ENCODE measurements at places on chromosomes 2 and 18.

GRCh38 chr2:239259603-239260298 is 141.1 kb downstream of the HDAC4 start:
- no peak for DNase-seq

DNA sequence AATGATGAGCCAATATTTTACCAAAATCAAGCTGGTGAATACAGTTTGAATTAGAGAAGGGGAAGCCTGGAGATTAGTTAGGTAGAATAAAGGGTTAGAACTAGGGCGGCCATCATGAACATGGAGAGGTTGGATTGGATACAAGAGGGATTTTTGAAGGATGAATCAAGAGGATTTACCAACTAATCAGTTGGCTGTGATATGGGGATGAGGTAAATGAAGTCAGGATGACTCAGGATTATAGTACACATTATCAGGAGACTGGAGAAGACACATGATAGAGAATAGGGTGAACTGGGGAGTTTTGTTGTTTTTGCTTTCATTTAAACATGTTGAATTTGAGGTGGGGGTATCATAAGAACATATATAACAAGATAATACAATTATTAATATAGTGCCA is 73.8 kb upstream of the PROKR1 start:
- no peak for DNase-seq

GRCh38 chr2:106147159-106147558 is 46.9 kb downstream of the UXS1 start:
- no peak for DNase-seq

DNA sequence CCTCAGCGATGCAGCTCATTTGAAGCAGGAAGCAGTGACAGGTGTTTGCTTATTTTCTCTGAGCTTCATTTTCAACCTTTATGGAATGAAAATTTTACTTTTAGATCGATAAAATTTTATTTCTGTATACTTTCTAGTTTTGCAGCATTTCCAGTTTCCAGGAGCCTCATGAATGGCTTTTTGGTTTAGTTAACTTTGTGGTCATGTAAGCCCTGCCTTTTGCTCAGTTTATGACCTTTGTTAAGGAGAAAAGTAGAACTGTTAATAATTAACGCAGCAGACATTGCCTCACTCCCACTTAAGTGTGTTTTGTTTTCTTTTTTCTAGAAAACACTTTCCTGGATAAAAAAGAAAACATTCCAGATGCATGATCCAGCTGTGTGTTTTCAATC is 4.4 kb upstream of the FARP2 start:
- no peak for DNase-seq

- no peak for DNase-seq
Observed at GRCh38 chr2:238892796-238893195, 44.9 kb downstream of the TWIST2 start.

GRCh38 chr2:35501076-35501475 is 854.5 kb upstream of the CRIM1 start:
- DNase-seq: no peak

- DNase-seq: no peak
Observed at GRCh38 chr2:239465017-239466001, 64.5 kb upstream of the HDAC4 start.

DNA sequence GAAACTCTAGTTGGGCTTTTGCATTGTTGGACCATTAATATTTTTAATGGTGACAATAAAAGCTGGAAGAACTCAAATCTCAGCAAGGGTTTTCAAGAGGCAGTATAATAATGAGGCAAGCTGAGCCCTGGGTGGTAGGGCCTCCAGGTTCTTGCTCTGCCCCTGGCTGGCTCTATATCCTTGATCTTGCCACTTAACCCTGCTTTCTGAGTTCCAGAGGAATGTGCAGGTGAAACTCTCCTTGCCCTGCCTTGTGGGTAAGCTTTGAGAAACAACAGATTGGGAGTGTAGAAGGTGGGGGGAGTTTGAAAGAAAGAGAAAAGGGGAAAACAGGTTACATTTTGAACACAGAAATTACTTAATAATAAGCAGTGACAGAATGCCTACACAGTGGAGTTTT is 103.3 kb upstream of the MAP4K3 start:
- DNase-seq: no peak

DNA sequence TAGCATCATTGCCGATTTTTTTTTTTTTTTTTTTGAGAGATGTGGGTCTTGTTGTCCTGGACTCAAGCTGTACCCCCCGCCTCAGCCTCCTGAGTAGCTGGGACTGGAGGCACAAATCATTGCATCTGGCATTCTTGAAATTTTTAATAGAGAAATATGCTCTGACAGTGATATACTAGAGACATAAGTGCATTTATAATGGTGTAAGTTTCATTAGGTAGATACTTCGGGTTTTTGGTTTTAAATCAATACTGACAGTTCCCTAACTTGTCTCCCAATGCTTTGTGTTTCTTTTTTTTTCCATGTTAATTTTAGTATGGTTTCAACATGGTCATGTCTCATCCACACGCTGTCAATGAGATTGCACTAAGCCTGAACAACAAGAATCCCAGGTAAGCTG is 138.7 kb downstream of the PRPF40A start:
- DNase-seq: no peak

GRCh38 chr2:34851804-34852203 is 1252.7 kb upstream of the FAM98A start:
- DNase-seq: no peak

- DNase-seq: no peak
Observed at GRCh38 chr2:112893752-112894151, 17.2 kb upstream of the IL37 start.

GRCh38 chr2:120826716-120827410 is 91.2 kb downstream of the GLI2 start:
- no peak for DNase-seq

DNA sequence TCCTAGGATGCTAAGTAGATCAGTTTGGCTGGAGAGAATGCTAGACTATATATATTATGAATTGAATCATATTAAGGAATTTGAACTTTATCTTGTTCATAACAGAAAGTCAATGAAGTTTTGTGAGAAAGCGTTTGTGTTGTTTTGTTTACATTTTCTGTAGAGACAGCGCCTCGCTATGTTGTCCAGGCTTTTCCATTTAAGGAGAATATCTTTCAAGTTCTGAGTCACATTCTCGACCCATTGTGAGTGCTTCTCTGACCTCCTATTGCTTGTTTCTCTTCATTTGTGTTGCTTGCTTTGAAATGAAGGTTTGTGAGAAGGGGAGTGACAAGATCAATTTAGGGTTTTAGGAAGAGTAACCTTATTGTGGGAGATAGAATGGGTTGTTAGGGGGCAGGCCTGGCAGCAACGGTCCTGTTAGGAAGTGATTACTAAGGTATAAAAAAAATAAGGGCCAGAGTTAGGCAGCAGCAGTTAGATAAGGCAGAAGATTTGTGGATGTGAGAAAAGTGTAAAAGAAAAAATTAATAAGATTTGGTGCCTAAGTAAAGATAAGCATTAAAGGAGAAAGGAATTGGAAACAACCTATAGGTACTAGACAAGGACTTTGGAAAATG is 47.6 kb upstream of the ACVR1 start:
- no peak for DNase-seq

GRCh38 chr2:215787565-215788178 is 225.7 kb downstream of the MREG start:
- no peak for DNase-seq

DNA sequence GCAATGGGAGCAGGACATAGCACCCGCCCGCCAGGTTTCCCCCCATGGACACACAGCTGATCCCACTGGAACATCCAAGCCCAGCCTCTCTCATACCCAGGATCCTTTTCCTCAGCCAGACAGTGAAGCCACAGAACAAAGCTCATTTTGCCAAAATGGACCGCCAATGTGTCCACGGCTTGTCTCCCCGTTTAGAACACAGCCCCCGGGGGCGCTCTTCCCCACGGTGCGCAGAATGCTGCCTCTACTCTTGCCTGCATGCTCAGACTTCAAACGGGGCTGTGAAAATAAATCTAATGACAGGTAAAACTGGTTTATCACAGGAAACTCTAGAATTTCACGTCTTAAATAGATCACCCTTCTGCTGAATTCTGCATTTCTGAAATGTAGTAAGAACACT is 548.5 kb upstream of the ID2 start:
- DNase-seq: no peak

GRCh38 chr2:20556756-20557155 is 94.1 kb downstream of the HS1BP3 start:
- DNase-seq: no peak

GRCh38 chr18:8031496-8031895 is 464.4 kb downstream of the PTPRM start:
- no peak for DNase-seq

DNA sequence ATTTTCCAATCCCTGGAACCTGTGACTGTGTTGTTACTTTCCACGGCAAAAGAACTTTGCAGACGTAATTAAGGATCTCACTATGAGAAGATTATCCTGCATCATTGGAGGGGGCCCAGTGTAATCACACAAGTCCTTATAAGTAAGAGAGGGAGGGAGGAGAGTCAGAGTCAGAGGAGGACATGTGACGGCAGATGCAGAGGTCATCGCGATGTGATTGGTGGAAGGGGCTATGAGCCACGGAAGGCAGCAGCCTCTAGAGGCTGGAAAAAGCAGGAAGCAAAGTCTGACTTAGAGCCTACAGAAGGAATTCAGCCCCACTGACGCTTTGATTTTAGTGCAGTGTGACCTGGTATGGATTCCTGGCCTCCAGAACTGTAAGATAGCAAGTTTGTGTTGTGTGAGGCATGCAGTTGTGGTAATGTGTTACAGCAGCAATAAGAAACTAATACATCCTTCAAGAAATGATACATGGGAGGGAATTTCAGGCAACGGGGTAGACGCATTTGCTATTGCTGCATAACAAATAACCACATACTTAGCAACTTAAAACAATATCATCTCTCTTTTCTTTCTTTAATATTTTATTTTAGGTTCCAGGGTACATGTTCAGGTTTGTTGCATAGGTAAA is 112.7 kb upstream of the SERPINE2 start:
- no peak for DNase-seq

DNA sequence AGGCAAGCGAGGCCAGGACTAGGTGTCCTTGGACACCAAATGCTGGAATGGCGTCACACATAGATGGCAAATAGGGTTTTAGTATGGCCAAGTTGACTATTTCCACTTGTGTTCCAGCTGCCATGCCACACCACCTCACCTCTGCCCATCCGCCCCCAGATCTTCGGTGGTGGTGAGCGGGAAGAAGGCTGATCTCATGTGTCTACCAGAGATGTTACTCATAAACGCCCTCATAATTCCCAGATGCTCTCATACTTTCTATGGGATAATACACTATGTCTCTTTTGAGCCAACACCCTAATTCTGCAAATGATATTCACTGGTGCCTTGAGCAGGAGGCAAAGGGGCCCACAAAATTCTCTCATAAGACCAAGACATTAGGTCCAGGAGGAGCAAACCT is 281.1 kb upstream of the FN1 start:
- DNase-seq: no peak

- DNase-seq: no peak
Observed at GRCh38 chr2:150332383-150332782, 155.1 kb downstream of the RND3 start.

GRCh38 chr2:39375917-39376316 is 61.2 kb downstream of the MAP4K3 start:
- no peak for DNase-seq

- DNase-seq: no peak
Observed at GRCh38 chr2:26507932-26508331, 30.0 kb upstream of the OTOF start.

- DNase-seq: no peak
Observed at GRCh38 chr2:224956706-224957105, 85.6 kb downstream of the DOCK10 start.

- DNase-seq: no peak
Observed at GRCh38 chr2:191632426-191632825, 45.5 kb upstream of the NABP1 start.

GRCh38 chr2:6139916-6140315 is 447.7 kb downstream of the SOX11 start:
- no peak for DNase-seq

- DNase-seq: no peak
Observed at GRCh38 chr2:172804423-172804822, 68.8 kb downstream of the RAPGEF4 start.

DNA sequence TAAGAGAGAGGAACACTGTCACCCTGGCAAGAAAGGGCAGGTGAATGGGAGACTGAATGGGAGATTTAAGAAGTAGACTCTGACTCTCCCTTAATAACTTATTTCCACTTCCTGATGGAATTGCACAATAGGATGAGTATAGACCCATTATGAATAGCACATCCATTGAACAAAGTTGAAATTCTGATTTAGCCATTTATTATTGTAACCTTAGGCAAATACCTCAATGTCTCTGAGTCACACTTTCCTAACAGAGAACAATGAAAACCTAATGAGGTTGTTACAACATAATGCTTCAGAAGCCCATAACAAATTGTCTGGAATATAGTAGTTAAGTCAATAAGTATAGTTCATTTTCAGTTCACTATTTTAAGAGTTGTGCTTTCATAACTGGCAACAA is 78.9 kb downstream of the NRXN1 start:
- DNase-seq: no peak

- DNase-seq: no peak
Observed at GRCh38 chr18:3356614-3357013, 93.4 kb upstream of the TGIF1 start.

GRCh38 chr2:146979746-146980145 is 865.1 kb upstream of the ACVR2A start:
- no peak for DNase-seq

GRCh38 chr18:26804519-26804918 is 61.0 kb downstream of the AQP4 start:
- DNase-seq: no peak

GRCh38 chr2:232979871-232980461 is 33.1 kb downstream of the NGEF start:
- no peak for DNase-seq

DNA sequence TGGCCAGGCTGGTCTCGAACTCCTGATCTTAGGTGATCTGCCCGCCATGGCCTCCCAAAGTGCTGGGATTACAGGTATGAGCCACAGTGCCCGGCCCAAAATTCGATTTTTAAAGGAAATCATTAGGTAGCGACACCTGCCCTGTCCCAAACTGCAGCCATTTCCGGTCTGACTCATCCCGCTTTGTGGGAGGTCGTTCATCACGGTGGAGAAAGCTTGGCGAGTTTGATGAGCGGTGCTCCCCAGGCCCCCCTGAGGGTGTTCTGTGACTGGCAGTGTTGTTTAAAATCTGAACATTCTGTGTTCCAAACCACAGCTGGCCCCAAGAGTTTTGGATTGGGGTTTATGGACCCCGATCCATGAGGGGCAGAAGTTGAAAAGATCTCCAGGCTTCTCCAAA is 53.0 kb upstream of the GLI2 start:
- no peak for DNase-seq

- no peak for DNase-seq
Observed at GRCh38 chr2:233996000-233996399, 54.5 kb upstream of the SPP2 start.

GRCh38 chr2:83595121-83595690 is 863.9 kb downstream of the SUCLG1 start:
- DNase-seq: no peak

DNA sequence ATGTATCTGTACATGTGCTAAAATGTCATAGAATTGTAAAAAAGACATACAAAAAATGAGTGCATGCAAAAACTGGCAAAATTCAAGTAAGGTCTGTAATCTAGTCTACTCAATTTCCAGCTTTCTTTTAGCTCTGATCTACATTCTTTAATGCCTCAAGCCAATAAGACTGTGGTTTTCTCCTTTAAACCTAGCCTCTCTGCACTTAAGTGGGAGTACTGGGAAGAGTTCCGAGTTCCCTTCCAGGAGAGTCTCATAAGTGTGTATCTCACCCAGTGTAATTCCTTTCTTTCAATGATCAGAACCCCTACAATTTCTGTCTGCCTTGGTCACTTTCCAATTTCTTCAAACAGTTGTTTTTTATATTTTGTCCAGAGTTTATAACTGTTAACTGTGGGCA is 150.1 kb downstream of the PTRHD1 start:
- no peak for DNase-seq

Measured in T-cell (primary cell).